ENCODE measurements at places on chromosomes 2 and 18. TPM values are rescaled to one million over a fixed set of nuclear protein-coding genes. Genes with fewer than 3 reads are reported as not detected.

DNA sequence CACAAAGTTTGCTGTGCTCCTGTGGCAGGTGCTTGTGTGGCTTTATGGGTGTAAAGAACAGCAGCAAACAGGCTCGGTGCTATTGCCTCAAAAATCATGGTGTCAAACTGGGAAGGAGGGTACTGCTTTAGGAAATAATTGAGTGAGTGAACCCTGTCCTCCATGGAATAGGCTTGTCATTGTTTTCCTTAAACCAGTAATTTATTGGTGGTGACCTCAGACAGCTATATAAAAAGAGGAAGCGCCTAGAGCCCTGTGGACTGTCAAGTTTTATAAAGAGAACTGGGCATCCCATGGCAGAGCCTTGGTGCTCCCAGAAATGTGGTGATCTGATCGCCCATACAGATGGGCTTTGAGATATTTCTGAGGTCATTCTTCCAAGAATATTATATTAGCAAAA lies 4.7 kb upstream of the CXCR4 start:
- DNase-seq: no peak

The CETN1 gene
- total RNA-seq: not detected

DNA sequence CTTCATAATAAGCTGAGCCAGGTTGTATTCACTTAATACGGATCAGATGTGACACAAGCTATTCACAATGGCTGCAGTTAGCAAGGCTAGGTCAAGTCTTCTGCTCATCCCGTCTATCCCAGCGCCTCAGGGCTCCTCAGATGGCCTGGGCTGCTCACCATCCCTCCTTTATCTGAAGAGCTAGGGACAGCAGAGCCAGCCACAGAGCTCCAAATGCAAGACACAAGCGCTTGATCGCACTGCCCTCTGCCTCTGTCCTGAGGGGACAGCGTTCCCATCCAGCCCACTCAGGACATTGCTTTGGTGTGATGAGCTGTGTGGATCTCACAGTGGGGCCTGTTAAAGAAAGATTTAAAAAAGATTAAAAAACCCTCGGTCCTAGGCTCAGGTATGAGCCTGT lies 254.4 kb upstream of the HS6ST1 start:
- DNase-seq: no peak

GRCh38 chr18:10230072-10230471 lies 224.4 kb upstream of the APCDD1 start:
- no peak for DNase-seq

The QPCT gene
- 7.2 TPM for total RNA-seq

The UGT1A3 gene
- total RNA-seq: not detected
